ENCODE measurements at places on chromosomes 4 and X. TPM values are rescaled to one million over a fixed set of nuclear protein-coding genes. Genes with fewer than 3 reads are reported as not detected.

DNA sequence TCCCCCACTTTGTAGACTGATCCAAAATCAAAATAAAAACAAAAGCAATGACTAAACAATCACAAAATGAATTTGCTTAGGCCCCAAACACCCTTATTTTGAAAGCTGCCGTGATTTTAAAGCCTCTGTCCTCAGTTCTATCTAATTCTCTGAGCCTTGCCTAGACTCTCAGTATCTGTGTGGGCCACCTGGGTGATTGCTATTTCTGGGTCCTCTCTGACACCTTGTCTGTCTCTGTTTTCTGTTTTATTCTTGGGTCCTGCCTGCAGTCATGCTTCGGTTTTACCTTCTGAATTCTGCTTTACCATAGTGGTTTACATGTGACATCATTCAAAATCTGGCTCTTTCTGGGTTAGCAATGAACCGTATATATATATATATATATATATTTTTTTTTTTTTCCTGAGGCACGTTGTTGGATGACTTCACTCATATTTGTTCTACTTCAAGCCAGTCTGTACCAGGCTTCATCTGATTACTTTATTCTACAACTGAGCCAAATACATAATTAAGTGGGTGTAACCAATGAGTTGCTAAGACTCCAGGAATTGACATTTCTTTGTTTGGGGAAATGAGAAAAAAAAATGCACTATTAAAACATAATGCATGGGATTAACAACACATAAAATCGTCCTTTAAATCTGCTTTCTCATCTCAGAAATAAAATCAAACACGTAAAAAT is 710.7 kb upstream of the SLIT2 start:
- no peak for DNase-seq

- no peak for DNase-seq
These were observed 705 bp upstream of the CRMP1 start for GRCh38 chr4:5893591-5893990.

DNA sequence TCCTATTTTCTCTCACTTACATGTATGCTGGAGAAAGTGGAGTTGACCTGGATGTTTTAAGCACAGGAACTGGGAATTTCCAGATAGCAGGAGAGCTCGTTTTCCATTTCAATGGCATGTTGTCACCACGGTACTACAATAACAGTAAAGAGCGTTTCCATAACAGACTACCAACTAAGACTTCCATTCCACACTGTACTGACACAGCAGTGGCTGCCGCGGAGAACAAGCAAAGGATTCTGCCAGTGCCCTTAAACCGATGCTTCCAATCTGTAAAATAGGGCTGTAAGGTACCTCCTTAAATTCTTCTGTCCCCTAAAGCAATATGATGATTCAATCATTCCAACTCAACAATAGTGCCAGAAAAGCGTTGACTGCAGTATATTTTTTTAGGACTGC is 143.9 kb downstream of the KLHL13 start:
- no peak for DNase-seq

DNA sequence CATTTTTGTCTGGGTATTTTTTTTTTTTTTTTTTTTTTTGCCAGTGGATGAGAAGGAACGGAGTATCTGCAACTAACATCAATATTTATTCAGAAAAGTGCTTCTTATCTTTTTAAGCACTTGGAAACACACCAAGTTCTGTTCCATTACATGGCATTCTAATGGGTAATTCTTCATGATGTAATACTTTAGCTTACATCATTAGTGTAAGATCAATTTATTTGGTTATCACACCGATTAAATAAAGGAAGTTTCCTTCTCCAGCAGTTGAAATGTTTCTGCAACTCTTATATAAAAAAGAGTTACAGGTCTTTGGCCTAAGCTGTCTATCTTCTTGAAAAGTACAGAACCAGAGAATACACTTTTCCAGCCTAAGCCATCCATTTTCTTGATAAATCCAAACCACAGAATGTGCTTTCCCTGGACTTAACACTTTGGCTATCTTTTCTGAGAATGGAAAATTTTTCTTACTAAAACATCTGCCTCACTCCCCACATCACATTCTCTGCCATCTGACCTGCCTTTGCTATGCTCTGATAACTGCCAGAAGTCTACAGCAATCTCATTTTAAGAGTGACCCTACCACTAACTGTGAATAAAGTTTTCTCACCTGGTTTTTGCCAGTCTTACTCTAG is 191.9 kb upstream of the MAB21L2 start:
- DNase-seq: no peak

DNA sequence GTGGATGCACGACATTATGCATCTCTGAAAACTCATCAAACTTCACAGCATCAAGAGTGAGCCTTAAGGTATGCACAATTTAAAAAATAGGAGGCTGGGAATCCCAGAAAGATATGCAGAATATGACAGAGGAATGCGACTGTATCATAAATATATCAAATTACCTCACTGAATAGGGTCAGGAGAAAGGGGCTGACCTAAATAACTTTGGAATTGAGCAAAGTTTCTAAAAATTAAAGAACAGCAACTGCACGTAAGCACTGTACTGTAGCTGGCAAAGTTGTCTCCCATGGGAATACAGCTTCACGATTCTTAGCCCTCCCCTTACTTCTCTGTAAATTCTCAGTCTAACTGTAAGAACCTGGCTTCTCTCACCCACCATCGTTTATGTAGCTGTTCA is 397.4 kb upstream of the ZFP42 start:
- DNase-seq: no peak

NDP gene
- 0.05 TPM for total RNA-seq

- no peak for DNase-seq
These were observed 2649.3 kb downstream of the PCDH7 start for GRCh38 chr4:33369446-33369845.

DNA sequence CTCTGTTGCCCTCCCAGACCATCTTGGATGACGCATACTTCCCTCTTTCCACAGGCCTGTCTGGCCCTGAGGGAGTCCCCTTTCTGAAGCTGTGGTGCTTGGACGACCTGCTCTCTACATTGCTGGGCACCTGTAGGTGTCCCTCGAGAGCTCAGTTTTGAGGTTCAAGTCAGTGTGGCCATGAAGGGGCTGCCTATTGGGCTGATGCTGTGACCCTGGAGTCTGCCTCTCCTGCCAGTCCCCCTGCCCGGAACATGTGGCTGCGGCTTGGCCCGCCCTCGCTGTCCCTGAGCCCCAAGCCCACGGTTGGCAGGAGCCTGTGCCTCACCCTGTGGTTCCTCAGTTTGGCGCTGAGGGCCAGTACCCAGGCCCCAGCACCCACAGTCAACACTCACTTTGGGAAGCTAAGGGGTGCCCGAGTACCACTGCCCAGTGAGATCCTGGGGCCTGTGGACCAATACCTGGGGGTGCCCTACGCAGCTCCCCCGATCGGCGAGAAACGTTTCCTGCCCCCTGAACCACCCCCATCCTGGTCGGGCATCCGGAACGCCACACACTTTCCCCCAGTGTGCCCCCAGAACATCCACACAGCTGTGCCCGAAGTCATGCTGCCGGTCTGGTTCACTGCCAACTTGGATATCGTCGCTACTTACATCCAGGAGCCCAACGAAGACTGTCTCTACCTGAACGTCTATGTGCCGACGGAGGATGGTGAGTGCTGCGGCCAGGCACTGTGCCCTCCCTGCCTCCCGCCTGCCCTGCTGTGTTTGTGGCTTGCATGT is 3.0 kb downstream of the NLGN3 start:
- DNase-seq: no peak

PRKX gene
- 14.2 TPM for total RNA-seq

HTR2C gene
- total RNA-seq: not detected

- no peak for DNase-seq
These were observed 151.2 kb upstream of the KLF3 start for GRCh38 chr4:38512840-38513239.

GRCh38 chrX:16251782-16252181 is 84.5 kb downstream of the MAGEB17 start:
- DNase-seq: no peak

DNA sequence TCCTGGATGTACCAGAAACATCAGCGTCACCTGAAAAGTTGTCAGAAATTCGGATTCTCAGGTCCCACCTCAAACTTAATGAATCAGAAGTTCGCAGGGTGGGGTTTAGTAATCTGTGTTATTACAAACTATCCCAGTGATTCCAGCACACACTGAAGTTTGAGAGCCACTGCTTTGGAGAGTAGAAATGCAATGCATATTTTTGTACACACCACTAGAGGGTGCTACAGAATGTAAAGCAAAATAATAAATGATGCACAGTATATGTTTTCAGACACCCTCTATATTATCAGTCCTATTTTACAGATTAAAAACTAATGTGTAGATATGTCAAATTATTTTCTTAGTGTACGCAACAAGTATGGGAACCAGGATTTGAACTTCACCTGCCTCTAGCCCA is 2.4 kb upstream of the MORF4L2 start:
- DNase-seq: no peak

KCNE5 gene
- total RNA-seq: 10.3 TPM

DNA sequence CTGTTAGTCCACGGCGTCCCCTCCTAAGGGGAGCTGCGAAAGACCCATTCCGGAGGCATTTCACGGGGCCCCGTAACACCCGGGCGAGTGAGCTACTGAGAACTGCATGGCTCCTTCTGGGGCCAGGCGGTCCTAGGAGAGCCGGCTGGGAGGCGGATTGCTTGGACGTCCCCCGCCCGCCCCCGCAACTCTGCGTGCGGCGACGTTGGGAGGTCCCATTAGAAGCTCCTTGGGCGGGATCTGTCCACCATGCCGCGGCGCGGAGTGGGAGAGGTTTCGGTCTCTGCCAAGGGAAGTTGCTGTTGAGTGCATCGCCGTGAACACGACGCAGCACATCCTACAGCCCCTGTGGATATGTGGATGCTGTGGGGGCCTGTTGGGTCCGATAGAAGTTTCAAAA is 85.4 kb upstream of the IGFBP7 start:
- DNase-seq: no peak

- no peak for DNase-seq
These were observed 94.6 kb downstream of the IRS4 start for GRCh38 chrX:108641589-108642272.

DNA sequence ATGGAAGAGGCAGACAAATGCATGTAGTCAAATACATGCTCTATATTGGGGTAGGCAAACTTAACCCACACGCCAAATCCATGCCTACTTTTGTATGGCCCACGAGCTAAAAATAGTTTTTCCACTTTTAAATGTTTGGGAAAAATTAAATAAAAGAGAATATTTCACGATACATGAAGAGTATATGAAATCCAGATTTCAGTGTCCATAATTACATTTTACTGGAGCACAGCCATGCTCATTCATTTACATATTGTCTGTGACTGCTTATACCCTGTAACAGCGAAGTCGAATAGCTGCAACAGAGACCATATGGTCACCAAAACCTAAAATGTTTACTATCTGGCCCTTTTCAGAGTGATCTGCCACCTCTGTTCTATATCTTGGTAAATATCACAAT is 257.4 kb upstream of the NOCT start:
- DNase-seq: no peak

BEX5 gene
- not detected for total RNA-seq

DNA sequence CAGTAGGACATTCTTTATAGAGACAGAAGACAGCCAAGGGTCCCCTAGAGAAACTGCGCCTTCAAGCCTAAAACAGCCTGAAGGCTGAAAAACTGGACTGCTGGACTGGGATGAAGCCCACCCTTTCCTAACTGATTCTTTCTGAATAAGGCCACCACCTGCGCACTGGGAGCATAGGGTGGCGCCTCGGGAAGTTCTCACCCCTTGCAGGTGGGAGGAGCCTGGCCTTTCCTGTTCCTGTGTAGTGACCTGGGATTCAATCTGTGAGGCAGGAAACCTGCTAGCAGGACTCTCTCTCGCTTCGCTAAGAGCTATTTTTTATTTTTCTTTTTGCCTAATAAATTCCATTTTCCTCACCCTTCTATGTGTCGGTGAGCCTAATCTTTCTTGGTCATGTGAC is 61.8 kb upstream of the KLHL13 start:
- no peak for DNase-seq

C4orf54 gene
- 1.4 TPM for total RNA-seq

DNA sequence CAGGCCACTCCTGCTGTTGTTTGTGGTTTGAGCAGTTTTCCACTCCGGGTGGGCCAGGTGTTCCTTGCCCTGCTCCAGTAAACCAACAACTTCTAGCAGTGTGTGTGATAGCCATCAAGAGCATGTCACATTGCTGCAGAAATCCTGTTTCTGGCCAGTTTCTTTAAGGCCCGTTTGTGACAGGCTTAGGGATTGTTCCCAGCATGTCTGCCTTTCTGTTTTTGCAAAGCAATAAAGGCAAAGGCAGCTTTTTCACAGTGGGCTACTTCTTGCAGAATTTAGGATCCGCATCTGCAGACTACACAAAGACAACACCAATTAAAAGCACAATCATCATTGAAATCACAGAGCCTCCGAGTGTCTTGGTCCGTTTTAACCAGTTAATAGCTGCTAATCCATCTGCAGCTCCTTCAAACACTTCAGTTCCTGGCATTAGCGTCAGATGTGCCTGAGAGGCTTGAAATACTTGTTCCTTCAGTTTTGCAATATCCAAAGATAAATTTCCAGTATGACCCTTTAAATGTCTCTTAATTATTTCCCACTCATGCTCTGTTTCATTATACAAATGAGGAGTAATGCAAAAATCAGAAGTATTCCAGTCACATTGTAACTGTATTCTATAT is 65.1 kb downstream of the ADAM29 start:
- no peak for DNase-seq

HADH gene
- total RNA-seq: 25.7 TPM

DNA sequence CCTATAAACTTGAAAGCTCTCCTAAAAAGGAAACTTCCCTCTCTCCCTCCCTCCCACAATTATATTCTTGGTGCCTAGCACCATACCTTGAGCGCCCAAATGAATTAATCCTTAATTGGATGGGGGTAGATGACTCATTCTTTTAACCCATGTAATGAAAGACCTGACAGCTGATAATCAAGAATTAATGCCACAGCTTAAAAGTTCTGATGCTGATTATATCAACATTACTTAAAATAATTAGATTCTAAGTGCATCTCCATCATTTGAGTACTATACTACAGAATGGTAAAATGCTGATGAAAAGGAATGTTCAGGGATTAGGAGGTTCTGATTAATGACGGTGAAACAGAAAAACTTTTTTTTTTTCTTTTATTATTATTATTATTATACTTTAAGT is 117.0 kb downstream of the ENOX2 start:
- no peak for DNase-seq

GRCh38 chr4:6446538-6447451 is 25.6 kb downstream of the PPP2R2C start:
- no peak for DNase-seq

GABRB1 gene
- under 0.01 TPM for total RNA-seq

- DNase-seq: no peak
These were observed 427.2 kb downstream of the FAT4 start for GRCh38 chr4:125741825-125742452.

- no peak for DNase-seq
These were observed 89.7 kb downstream of the LRP2BP start for GRCh38 chr4:185305979-185306442.
